ENCODE measurements at places on chromosomes 16 and 17.

- DNase-seq: no peak
Measured at GRCh38 chr16:89422905-89423630, 67.3 kb downstream of the ANKRD11 start.

DNA sequence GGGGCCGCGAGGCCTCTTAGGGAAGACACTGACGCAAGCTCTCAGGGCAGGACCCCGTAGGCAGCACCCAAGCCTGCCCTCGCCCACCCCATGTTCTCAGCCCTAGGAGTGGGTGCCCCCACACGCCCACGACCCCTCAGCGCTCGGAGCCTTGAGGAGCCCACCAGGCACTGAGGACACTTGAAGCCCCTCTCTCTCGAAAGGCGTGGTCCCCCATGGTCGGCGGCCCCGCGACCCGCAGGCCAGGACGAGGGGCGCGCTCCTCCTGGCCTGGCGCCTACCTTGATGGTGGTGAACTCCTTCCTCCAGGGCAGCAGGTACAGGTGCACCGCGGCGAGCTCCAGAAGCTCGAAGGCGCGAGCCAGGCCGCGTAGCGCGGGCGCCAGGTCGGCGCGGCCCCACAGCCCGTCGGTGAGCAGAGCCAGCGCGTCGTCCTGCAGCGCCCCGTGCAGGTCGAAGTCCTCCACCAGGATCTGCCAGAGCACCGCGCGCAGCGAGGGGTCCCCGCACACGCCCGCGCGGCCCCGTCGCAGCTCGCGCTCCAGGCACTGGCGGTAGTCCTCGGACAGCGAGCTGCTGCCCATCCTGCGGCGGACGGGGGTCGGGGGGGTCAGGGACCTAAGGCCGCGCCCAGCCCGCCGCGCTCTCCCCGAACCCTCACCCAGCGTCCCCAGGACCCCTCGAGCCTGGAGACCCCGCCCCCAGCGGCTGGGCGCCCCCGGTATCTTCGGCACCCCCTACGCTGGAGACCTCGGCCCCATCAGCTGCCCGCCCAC lies 668 bp downstream of the SPATA2L start:
- DNase-seq: peak; percentile 82

DNA sequence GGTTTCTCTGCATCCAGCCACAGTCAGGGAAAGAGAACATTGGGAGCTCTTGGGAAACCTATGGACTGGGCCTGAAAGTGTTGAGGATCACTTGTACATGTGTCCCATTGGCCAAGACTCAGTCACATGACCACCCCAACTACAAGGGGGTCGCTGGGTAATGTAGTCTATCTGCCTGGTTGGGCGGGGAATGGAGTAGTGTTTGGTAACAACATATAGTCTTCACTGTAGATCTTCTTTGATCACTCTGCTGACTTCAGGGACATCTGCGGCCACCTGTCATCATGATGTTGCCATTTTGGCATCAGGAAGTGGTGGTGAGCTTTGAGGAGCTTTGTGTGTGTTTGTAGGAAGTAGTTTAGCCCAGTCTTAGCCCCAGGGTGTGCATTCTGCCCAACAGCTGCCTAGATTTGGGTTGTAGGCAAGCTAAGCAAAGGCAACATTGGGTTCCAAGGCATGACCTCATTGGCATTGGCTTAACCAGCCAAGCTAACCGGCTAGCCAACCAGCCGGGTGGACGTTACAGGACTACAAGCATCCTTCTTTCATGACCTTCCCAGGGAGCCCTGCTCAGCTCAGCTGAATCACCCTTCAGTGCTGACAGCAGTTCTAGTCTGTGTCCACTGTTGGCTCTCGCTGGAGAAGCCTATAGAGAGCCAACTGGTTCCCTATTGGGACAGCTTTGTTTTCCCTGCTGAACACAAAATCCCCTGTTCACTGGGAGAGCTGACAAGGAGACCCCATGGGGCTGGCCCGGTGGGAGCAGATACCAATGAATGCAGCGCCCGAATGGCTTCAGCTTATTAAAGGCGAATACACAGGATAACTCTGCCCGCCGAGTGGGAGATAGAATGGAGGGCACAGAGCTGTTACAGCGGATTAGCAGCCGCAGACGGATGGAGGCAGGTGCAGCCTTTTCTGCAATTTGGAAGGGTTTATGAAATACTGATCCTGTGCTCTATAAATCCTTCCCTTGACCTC lies 178.6 kb downstream of the NTN1 start:
- DNase-seq: no peak

DNA sequence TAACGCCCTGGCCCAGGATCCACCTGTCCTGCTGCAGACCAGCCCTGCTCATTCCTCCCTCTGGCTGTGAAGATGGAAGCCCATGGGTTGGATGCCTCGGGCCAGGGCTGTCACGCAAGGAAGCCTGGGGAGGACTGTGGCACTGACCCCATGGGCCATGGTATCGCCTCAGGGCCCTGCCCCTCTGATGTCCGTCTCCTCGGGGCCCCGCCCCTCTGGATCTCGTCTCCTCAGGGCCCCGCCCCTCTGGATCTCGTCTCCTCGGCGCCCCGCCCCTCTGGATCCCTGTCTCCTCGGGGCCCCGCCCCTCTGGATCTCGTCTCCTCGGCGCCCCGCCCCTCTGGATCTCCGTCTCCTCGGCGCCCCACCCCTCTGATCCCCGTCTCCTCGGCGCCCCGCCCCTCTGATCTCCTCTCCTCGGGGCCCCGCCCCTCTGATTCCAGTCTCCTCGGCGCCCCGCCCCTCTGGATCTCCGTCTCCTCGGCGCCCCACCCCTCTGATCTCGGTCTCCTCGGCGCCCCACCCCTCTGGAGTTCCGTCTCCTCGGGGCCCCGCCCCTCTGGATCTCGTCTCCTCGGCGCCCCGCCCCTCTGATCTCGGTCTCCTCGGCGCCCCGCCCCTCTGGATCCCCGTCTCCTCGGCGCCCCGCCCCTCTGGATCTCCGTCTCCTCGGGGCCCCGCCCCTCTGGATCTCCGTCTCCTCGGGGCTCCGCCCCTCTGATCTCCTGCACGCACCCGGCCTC lies 24.0 kb downstream of the METRNL start:
- DNase-seq: no peak

GRCh38 chr17:34665150-34665806 lies 85.9 kb downstream of the TMEM132E start:
- DNase-seq: no peak

DNA sequence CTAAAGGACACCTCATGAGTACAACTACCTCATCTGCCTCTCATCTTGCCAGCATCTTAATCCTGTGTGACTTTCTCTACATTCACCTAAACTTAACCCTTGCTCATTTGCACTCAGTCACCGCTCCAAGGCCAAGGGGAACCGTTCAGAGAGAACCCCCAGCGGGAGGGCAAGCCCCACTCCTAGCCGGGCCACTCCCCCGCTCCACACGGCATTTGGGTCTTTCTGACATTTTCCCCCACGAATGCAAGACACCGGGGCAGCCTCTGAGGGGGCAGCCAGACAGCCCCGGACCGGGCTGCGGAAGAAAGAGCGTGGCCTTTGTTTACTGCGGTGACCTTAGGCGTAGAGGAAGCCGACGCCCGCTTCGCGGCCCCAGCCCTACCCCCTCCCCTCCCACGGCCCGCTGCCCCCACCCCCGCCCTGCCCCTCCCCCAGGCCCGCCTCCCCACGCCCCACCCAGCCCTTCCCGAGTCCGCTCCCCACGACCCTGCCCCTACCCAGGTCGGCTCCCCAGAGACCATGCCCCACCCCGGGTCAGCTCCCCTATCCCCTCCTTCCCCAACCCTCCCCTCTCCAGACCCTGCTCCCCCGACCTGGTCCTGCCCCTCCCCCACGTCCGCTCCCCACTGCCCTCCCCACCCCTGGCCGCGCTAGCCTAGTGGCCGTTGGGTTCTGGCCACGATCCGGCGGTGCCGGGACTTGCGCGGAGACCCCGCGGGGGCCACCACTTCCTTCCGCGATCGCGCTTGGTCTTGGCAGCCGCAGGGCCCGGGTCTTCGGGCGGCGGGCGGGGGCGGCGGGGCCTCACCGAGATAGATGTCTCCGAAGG lies 789 bp downstream of the CSNK1D start:
- DNase-seq: peak; percentile 51

DNA sequence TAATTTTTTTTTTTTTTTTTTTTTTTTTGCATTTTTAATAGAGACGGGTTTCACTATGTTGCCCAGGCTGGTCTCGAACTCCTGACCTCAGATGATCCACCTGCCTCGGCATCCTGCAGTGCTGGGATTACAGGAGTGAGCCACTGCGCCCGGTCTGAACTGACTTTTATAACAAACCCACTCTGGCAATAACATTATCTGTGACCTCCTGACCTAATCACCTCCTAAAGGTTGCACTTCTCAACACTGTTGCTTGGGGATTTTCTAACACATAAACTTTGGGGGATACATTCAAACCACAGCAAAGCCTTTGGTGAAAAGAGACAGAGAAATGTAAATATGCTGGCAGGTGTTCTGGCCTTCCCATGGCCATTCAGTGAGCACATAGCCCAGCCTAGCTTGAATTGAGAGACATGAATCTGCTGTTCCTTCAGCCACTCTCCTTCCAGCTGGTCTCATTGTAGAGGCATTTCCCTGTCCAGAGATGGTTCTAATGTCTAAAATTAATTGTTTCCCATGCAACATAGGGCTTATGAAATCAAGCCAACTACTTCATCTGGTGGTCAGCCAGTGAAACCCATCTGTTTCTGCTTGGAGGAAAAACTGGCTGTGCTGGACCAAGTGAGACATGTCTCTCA lies 28.3 kb downstream of the LYRM1 start:
- no peak for DNase-seq

GRCh38 chr16:79707876-79708275 lies 107.3 kb upstream of the MAF start:
- DNase-seq: no peak

- no peak for DNase-seq
Measured at GRCh38 chr16:29198231-29198630, 208.3 kb downstream of the NPIPB11 start.

- DNase-seq: no peak
Measured at GRCh38 chr17:66564992-66565465, 262.6 kb downstream of the PRKCA start.

- DNase-seq: peak; percentile 41
Measured at GRCh38 chr17:7988750-7989178, 13.7 kb upstream of the GUCY2D start.

- DNase-seq: no peak
Measured at GRCh38 chr16:67441907-67442306, 11.0 kb downstream of the HSD11B2 start.

DNA sequence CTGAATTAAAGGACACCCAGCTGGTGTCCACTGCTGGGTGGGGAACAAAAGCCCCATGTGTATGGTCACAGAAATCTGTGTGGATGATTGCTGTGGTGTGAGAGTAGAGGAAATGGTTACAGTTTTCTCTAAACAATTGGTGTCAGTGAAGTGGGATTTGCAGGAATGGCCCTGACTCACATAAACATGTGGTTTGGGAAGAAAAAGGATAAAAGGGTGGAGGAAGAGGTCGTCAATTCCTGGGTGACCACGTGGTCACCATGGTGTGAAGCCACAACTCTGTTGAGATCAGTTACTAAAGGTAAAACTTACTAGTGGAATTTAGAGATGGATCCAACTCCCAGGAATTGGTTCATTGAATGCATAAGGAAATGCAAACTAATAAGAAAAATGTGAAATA lies 3.6 kb upstream of the TUBG2 start:
- no peak for DNase-seq

DNA sequence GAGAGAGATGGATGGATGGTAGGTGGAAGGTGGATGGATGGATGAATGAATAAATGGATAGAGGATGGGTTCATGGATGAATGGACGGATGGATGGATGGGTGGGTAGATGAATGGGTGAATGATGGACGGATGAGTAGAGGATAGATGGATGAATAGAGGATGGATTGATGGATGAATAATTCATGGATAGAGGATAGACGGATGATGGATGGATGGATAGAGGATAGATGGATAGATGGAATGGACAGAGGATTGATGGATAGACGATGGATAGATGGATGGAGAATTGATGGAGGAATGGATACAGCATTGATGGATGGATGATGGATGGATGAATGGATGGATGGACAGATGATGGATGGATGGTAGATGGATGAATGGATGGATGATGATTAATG lies 91.7 kb downstream of the MYH11 start:
- no peak for DNase-seq

DNA sequence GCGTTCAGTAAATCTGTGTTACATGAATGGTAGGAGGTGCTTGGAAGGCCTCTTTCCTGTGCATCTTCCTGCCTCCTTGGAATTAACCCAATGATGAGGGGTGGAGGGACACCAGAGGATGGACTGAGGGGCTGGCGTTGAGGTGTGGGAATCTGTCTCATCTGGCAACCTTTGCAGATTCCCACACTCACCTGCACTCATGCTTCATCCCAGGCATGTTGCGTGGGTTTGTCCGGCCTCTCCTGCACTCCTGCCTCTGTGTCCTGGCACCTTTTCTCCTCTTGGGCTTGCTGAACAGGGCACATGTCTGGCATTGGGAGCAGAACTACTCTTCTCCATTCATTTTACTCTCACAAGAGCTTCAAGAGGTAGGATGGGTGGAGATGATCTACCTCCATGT lies 3.1 kb upstream of the IGFBP4 start:
- no peak for DNase-seq

DNA sequence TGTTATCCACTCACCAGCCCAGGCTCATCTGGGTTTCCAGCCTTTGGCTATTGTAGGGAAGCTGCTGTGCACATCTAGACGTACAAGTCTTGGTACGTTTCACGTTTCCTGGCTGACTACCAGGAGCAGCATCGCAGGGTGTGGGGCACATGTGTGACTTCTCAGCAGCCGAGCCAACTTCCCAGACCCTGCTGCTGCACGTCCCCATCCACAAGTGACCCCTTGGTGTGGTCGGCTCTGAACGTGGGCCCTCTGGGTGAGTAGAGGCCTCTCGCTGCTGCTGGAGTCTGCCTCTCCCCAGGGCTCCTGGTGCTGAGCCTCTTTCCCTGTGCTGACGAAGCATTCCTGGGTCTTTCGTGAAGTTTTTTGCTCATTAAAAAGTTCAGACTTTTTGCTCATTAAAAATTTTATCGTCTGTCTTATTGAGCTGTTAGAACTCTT lies 70.2 kb upstream of the ZNF750 start:
- no peak for DNase-seq
